ENCODE measurements at places on chromosomes 12 and 14.

DNA sequence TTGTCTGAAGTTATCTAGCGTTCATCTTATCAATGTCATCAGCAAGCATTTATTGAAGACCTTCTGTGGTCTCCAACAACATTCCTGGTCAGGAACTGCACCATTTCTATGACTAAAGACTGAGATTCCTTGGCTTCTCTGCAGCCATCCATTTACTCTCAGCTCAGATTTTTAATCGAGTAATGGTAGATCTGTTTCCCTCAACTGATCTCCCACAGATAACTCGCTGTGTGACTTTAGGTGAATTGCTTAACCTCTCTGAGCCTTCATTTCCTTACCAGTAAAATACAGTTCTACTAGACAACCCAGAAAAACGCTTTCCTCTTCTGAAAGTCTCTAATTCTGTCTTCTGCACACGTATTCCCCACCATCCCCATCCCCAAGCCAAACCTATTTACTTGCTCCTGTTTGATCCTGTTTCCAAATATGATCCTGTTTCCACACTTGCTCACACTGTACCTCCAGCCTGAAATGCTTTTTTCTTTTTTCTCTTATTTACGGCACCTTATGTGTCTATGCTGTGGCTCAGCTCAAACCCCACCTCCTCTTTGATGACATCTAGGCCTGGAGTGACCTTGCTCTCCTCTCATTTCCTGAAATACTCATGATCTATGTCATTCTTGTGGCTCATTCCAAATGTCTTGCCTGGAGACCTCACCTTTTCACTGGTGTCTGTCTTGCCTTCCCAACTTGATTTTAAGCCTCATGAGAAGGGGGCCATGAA lies 21.8 kb downstream of the PLXNC1 start:
- DNase-seq = no peak

DNA sequence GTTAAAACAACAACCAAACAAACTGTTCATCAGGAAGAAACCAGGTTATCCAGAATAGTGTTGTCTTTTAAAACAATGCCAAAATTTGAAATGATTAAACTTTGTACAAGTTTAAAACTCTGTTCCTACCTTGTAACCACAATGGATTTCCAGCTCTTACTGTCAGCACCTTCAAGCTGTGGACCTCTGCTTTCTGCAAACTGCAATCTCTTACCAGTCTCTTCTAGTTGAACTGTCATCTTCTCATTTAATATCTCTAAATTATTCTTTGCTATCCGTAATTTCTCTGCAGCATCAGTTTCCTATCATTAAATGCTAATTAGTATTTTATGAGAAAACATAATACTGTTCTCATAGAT lies 29.5 kb upstream of the C12orf50 start:
- no peak for DNase-seq

DNA sequence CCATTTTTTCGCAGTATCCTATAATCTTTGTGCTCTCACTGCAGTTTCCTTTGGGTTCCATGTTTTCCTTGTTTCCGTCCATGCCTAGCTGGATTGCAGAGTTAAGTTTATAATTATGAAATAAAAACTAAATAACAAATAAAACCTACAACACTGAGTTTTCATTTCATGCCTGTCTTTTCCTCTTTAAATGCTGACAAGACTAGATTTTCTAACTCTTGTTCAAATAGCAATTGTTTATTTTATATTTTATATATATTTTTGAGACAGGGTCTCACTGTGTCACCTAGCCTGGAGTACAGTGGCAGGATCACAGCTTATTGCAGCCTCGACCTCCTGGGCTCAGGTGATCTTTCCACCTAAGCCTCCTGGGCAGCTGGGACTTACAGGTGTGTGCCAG lies 5.3 kb upstream of the GEMIN2 start:
- no peak for DNase-seq

GRCh38 chr12:8911606-8912268 lies 2.6 kb upstream of the PHC1 start:
- no peak for DNase-seq

GRCh38 chr12:87608321-87608720 lies 420.9 kb downstream of the C12orf50 start:
- DNase-seq = no peak

DNA sequence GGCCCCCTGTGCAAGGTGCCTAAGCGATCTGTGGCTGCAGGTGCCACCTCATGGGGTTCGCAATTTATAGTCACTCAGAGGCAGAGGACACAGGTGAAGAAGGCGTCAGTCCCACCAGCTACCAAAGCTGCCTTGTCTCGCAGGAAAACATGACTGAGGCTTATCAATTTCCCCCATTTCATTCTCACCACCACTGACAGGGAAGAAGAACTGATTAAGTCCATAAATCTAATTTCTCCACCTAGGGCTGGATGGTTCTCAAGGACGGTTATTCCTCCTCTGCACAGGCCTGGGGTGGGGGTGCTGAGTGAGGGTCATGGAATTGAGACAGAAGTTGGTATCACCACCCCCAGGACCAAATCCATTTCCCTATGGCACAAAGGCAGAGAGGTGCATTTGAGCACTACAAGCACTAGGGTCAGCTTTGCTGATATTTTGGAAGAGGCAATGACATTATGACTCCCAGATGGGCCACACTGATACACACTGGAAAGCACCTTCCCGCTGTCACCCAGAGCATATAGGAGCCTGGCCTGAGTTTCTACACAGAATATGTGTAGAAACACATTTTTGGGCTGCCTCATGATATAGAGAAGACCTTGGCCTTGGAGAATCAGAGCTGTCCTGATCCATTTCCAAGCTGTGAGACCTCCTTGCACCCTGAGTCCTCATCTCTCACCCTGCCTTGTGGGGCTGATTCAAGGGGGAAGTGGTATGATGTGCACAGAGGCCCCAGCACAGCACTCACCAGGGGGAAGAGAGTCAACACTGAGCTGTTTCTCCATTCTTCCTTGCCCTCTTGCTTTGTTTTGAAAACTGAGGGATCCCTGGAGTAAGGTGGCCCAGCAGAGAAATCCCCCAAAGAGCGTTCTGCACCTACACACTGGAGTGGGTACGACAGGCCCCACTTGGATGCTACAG lies 59.4 kb downstream of the PITPNM2 start:
- no peak for DNase-seq

DNA sequence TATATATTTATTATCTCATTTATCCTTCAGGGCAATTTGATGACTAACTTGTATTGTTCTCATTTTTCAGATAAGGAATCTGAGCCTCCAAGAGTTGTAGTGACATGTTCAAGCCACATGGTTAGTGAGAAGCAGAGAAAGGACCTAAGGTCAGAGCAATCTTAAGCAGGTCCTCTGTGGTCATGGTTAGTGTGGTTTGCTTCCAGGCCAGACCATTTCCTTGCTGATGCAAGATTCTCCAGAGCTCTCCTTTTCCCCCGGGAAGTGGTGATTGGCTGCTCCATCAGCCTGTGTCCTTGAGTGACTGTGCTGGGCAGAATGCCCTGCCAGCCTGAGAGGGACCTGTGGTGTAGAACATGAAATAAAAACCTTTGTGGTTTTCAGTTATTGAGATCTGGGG lies 141.3 kb downstream of the KTN1 start:
- no peak for DNase-seq

GRCh38 chr12:40145896-40146295 lies 40.0 kb upstream of the SLC2A13 start:
- no peak for DNase-seq

- no peak for DNase-seq
Observed at GRCh38 chr14:91925001-91925726, 22.3 kb downstream of the FBLN5 start.

DNA sequence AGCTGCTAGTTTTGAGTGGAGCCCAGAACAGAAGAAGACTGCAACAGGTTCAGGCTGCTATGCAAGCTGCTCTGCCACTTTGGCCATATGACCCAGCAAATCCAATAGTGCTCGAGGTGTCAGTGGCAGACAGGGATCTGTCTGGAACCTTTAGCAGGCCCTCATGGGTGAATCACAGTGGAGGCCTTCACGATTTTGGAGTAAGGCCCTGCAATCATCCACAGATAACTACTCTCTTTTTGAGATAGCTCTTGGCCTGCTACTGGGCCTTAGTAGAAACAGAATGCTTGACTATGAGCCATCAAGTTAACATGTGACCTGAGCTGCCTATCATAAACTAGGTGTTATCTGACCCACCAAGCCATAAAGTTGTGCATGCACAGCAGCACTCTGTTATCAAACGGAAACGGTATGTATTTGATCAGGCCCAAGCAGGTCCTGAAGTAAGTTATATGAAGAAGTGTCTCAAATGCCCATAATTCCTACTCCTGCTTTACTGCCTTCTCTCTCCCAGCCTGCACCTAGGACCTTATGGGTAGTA lies 116.9 kb upstream of the CCDC196 start:
- DNase-seq = no peak

GRCh38 chr12:59234391-59234790 lies 314.1 kb upstream of the LRIG3 start:
- no peak for DNase-seq

GRCh38 chr12:106144847-106145246 lies 6.1 kb upstream of the NUAK1 start:
- DNase-seq = no peak

- DNase-seq = no peak
Observed at GRCh38 chr12:29781705-29782266, 2.0 kb downstream of the TMTC1 start.

GRCh38 chr12:49255857-49256637 lies 8.8 kb upstream of the TUBA1C start:
- no peak for DNase-seq

DNA sequence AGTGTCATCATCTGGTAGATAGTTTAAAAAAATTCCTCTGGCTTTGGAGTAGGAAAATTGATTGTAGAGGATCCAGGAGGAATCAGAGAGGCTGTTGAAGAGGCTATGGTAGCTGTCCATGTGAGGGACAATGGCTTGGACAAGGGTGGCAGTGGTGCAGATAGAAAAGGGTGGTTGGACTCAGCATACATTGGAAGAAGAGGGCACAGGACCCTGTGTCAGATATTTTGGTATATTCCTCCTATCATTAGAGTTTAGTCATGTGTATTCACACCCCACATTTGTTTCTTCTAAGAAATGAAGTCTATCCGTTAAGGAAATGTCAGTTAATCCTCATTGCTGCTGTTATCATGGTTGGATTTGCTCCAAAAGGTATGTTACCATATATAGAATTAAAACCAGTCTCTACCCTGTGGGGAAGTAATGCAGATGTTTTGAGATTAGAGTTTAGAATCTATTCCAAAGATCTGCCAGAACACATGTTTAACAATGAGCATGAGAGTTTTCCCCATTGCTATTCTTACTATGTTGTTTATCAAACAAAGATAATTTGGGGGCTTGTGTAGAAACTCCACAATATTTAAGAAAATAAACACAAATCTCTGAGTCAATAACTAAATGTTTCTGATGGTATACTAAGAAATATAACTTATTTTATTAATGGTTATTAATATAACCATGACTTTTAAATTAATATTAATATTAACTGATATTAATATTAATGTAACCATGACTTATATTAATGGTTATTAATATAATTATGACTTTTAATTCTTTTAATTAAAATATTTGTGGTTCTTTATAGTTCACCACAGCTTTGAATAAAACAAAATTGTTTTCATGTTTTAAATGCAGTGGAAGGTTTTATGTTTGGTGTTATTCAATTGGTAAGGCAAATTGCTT lies 80.9 kb downstream of the CRADD start:
- DNase-seq = no peak

DNA sequence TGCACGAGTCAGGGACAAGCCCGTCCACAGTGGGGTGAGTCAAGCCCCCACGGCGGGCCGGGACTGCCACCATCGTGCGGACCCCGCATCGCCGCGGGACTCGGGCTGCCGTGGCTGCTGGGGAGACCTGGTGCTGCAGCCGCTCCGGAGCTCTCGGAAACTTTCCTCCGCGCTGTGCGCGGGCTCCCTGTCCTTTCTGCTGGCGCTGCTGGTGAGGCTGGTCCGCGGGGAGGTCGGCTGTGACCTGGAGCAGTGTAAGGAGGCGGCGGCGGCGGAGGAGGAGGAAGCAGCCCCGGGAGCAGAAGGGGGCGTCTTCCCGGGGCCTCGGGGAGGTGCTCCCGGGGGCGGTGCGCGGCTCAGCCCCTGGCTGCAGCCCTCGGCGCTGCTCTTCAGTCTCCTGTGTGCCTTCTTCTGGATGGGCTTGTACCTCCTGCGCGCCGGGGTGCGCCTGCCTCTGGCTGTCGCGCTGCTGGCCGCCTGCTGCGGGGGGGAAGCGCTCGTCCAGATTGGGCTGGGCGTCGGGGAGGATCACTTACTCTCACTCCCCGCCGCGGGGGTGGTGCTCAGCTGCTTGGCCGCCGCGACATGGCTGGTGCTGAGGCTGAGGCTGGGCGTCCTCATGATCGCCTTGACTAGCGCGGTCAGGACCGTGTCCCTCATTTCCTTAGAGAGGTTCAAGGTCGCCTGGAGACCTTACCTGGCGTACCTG lies 1.1 kb downstream of the PDE3A start:
- no peak for DNase-seq

GRCh38 chr12:108827941-108828340 lies 29.4 kb downstream of the SSH1 start:
- DNase-seq = no peak

DNA sequence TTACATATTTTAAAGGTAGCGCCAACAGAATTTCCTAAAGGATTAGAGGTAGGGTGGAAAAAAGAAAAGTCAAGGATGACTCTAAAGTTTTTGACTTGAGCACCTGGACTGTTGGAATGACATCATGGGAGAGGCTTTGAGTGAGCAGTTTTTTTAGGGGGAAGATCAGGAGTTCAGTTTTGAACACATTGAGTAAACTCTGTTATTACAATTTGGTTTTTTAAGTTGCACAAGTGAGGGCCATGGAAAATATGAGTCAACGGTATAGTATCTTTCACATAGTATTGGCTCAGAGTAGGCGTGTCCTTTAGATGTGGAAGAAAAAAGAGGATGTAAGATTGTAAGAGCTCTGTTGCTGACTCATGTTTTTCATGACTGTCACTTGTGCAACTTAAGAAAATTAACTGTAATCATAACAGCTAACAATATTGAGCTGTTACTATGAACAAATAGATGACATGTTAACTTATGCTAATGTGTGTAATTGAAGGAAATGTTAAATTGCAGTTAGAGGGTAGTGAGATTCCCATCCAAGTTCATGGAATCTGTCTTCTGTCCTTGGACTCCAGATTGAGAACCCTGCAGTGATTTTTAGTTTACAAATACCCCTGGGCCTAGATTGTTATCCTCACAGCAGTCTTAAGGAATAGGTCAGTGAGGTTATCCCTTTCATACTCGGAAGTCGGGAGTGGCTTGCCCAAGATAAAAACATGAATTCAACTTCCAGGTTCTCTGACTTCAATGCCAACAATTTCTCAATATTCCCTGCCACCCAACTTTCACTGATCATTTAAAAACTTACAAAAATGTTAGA lies 48.2 kb upstream of the ATP2B1 start:
- no peak for DNase-seq

DNA sequence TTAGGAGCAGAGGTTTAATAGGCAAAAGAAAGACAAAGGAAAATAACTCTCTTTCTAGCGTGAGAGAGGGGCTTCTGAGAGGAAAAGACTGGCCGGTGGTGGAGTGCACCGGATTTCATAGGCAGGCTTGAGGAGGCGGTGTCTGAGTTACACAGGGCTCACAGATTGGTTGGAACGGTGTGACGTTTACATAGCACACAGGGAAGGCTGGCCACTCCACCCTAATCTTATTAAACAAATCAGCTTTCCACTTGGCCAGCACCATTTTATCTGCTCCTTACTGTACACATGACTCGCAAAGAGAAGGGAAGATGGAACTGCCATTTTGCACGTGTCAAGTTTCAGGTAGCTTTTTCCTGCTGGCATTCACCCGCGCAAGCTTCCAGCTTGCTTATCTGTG lies 587.7 kb downstream of the RPL10L start:
- DNase-seq = no peak
